ENCODE measurements at places on chromosomes 6 and 20. TPM values are rescaled to one million over a fixed set of nuclear protein-coding genes. Genes with fewer than 3 reads are reported as not detected.

The NOL4L gene
- 10.4 TPM for total RNA-seq

DNA sequence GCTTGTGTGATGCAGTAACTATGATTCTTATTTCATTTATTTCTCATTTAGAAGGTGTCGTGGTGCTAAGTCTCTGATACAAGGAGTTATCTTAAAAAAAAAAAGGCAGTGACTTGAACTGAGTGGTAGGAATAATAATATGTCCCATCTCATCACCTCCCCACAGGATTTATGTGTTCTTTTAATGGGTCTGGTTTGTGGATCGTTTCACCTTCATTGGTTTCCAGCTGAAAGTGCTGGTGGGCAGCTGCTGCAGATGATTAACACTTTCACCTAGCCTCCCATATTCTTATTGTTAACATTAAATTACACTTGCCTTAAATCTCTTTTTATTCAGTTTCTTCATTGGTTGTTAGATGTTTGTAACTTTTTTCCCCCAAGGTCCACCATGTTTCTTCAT lies 68.8 kb downstream of the ANKRD6 start:
- no peak for DNase-seq

DNA sequence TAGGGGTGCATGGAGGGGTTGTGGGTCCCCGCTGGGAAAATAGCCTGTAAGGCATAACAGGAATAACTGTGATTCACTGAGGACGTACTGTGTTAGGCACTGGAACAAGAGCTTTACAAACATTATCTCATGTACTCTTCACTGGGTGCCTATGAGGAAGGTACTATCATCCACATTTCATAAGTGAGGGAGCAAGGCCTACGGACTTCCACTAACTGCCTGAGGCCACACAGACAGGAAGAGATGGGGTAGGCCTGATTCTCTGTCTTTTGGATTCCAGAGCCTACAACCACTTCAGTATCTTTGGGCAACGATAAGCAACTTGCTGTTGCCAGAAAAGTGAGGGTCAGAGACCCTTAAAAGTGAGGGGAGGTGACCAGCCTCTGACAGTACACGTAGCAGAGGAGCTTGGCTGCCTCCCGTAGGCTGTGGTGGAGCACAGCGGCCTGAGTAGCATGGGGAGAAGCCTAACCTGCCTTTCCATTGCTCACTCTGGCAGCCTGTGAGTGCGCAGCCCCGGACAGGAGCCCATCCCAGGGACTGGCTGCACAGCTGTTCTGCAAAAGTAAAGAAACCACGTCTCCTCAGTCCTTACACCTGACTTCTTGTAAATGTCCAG lies 30.4 kb downstream of the PSMB1 start:
- no peak for DNase-seq

DNA sequence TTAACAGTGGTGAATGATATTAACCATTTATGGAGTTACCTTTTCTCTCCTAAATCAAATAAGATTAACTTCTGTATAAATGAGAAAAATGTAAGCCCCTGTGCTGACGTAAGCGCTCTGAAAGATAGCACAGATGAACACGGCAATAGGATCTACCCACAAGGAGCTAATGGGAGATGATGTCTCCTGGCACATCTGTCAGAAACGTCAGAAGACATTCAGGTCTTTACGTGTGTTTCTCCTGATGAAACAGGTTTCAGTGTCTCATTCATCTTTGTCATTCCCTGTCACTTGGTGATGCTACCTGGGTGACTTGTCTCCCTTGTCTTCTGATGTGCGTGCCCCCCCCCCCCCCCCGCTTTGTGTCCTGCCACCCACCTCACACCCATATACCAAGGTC lies 189.7 kb downstream of the DTNBP1 start:
- DNase-seq = no peak

The GTSF1L gene
- total RNA-seq = not detected

The TP53TG5 gene
- total RNA-seq = not detected

- no peak for DNase-seq
Measured at GRCh38 chr20:46364670-46365486, 41.5 kb downstream of the ELMO2 start.

- no peak for DNase-seq
Measured at GRCh38 chr20:33251496-33251895, 15.7 kb downstream of the BPIFA1 start.

GRCh38 chr6:152085451-152085921 lies 278.0 kb downstream of the ESR1 start:
- DNase-seq = no peak
